ENCODE measurements at places on chromosomes 7 and 10.
A peak's percentile ranks its signal among the peaks of the same experiment; 100 is the strongest.

GRCh38 chr7:120654241-120654640, 203.7 kb downstream of the TSPAN12 start:
- no peak for DNase-seq

DNA sequence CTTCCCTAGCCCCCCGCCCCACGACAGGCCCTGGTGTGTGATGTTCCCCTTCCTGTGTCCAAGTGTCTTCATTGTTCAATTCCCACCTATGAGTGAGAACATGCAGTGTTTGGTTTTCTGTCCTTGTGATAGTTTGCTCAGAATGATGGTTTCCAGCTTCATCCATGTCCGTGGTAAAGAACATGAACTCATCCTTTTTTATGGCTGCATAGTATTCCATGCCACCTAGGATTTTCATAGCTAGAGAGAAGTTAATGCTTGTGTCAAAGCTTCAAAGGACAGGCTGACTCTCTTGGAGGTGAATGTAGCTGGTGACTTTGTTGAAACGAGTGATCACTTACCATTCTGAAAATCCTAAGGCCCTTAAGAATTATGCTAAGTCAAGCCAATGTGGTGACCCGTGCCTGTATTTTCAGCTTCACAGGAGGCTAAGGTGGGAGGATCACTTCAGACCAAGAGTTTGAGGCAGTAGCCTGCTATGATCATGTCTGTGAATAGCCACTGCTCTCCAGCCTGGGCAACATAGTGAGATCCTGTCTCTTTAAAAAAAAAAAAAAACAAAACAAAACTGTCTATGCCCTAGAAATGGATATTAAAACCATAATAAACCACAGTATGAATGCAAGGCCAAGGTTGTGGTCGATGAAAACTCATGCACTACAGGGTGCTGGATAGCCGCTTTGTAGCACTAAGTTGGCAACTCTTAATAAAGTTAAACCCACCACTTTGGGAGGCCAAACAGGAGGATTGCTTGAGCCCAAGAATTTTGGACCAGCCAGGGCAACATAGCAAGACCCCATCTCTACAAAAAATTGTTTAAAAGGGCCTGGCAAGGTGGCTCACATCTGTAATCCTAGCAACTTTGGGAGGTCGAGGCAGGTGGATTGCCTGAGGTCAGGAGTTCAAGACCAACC, 52.0 kb downstream of the CUL1 start:
- no peak for DNase-seq

DNA sequence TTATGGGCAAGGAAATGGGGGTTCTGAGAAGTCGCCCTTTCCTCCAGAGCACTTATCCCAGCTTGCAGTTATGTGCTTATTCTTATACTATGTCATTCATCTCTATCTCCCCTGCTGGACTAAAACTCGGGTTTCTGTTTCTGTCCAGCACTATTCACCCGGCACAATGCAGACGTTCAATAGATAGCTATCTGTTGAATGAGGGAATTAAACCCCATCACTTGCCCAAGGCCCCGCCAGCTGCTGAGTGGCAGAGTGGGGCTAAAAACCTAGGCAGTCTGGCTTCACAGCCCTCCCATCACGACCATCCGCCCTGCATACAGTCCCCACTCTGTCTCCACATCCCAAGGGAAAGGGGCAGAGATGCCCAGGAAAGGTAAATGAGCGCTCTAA, 5.4 kb downstream of the SLIT1 start:
- DNase-seq: no peak

GRCh38 chr7:139532636-139533155, 9.2 kb downstream of the CLEC2L start:
- no peak for DNase-seq

DNA sequence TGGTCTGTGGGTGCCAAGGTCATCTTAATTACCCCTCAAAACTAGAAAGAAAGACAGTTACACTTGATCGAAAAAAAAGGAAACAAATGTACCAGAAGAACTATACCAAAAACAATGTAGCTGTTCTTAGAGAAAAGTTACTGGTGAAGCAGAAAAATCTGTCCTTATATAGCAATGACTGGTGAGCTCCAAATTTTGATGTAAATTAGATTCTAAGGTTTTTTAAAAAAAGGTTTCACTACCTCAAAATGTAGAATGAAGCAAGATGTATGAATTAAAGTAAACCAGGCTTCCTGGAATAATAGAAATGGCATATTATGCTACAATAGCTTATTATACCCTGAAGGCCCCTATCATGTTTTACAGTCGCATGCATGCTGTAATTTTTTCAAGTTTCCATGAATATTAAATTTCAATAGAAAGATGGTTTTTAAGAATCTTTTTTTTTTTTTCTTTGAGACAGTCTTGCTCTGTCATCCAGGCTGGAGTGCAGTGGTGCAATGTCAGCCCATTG, 28.4 kb upstream of the FKBP9 start:
- no peak for DNase-seq

DNA sequence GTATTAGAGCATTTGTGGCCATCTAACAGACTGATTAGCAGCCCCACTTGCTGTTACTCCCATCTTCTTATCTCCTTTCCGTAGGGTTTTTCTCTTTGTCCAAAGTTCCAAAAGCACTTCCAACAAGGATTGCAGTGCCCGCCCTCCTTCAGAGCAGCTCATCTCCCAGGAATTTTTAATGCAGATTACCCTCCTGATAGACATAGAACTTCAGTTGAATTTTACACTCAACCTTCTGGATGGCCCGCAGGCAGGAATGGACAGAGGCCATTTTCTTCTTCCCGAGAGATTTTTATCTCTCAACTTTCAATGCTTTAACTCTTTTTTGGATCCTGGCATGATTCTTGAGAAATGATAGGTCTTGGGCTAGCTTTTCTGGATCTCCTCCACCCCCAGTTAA, 23.3 kb downstream of the PRKG1 start:
- DNase-seq: no peak

DNA sequence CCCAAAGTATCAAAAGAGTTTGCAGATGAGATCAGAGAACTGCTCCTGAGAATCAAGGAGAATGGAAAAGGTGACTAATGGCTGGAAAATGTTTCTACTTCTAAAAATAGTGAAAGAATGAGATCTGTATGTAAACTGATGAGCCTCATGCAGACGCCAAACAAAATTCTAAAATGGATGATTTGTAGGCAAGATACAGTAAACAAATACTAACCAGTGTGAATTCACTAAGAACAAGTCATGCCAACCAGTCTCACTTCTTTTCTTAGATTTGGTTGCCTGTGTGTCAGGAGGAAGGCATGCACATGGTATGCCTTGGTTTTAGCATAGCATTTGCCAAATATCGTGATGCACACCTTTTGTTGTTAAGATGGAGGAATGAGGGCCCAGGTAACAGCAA, 94.9 kb upstream of the PIK3CG start:
- no peak for DNase-seq

GRCh38 chr7:66627881-66628360, 760 bp upstream of the KCTD7 start:
- no peak for DNase-seq

- no peak for DNase-seq
Observed at GRCh38 chr10:11201911-11202310, 184.2 kb downstream of the CELF2 start.

GRCh38 chr10:48456808-48457761, 147.8 kb downstream of the ARHGAP22 start:
- no peak for DNase-seq

GRCh38 chr7:95922191-95922590, 149.8 kb downstream of the DYNC1I1 start:
- DNase-seq: no peak

- no peak for DNase-seq
Observed at GRCh38 chr10:112539340-112539739, 92.3 kb downstream of the VTI1A start.

DNA sequence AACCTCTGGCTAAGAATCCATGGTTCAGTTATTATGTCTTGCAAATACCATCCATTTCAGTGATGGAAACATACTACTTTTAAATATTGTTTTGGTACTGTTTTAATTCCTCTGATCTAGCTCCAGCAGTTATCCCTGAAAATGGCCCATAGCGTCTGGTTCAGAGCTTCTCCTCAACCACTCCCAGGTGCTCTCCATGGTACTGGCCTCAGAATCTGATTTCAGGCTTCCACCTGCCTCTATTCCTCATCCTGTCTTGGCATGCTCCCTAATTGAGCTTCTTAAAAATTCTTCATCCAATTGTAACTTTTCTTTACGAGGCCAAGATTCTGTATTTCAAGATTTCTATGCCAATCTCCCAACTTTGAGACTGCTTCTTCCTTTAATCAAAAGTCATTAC, 236.3 kb downstream of the HTR7 start:
- no peak for DNase-seq

GRCh38 chr7:158251061-158251965, 336.3 kb downstream of the PTPRN2 start:
- DNase-seq: no peak

DNA sequence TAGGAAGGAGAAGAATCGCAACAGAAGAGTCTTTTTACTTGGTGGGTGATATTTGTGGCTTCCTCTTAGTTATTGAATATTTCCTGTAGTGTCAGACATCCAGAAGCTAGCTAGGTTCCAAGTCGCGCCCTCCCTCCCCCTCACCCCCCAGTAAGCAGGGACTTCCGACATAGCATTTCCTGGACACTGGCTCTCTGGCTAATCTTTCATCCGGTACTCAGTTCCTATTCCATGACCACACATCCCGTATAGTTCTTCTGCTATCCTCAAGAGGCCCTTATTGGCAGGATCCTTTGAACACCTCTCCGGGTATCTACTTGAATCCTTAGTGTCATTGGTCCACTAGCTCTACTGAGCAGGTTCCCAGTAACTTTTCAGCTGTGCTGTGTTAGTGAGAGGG, 167.8 kb downstream of the HDAC9 start:
- no peak for DNase-seq

- no peak for DNase-seq
Observed at GRCh38 chr7:132509643-132510042, 66.6 kb downstream of the PLXNA4 start.

DNA sequence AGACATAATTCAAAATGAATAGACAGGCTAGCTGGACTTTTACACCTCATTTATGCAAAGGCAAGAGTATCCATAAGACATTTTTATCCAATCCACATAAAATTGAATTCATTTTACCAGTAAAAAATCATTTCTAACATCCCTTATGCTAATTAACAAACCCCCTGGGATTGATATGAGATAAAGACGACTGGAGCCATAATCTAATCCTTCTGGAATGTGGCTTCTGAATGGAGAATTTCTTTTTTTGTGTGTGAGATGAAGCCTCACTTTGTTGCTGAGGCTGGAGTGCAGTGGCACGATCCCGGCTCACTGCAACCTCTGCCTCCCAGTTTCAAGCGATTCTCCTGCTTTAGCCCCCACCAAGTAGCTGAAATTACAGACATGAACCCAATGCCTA, 90.4 kb downstream of the AKR1D1 start:
- no peak for DNase-seq

DNA sequence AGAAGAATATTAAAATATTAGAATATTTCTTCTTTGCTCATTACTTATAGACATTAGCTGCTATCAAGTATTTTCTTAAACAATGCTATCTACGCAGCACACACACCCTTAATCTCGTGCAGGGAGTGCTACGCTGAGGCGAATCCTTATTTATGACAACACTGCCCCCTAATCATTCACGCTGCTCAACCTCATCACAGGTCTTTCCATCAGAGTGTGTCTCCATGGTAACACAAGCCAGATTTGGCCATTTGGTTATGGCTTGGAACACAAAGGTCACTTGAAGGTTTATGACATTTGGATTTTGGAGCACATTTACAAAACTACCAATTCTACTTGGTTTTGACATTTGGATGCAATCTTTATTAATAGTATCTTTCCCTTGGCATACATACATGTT, 45.4 kb upstream of the MYO3A start:
- DNase-seq: no peak

GRCh38 chr10:111516144-111516543, 439.3 kb downstream of the ADRA2A start:
- DNase-seq: no peak

DNA sequence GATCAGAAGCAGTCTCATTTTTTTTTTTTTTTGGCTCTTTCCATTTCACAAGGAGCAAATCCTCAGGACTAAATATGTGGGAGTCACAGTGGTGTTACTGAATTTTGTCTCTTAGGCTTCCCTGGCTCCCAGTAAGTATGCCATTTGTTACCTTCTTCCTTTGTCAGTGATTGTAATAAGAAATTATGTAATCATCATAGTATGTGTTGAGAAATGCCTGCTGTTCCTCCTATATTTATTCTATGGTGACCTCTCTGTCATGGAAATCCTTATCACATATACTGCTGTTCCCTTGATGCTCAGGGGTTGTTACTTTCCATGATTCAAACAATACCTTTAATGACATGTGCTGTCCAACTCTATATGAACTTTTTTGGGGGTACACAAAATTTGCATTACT, 4.8 kb upstream of the OR9A4 start:
- no peak for DNase-seq

DNA sequence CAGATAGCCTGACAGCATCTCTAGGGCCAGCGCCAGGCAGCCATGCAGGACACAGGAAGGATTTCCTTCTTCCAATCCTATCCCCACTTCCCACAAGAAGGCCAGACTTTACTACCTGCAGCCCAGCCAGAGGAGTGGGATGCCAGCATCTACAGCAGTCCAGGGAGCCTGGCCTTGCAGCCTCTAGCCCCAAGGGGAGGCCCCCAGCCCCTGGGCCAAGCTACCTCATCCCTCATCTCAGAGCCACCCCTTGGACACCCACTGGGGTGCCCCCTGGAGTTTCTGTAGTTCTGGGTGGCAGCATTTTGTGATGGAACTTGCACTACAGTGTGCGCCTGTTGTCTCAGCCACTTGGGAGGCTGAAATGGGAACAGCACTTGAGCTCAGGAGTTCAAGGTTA, 170.8 kb upstream of the PODXL start:
- DNase-seq: no peak

DNA sequence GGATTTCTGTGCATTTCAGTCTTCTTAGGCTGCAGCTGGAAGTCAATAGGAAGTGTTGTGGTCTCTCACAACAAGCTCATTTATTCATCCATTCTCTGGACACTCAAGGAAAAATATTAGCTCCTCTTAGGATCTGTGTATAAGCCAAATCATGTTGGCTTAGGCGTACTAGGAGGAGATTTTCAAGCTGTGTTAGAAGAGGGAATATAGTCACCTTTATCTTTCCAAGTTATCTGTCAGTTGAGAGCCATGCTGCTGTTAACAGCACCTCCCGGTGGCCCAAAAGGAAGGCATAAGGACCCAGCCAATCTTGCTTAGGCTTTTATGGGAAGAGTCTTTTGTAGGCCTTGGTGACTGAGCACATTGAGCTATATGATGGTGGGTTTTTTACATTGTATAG, 220.0 kb downstream of the LRMDA start:
- no peak for DNase-seq

- no peak for DNase-seq
Observed at GRCh38 chr7:96689414-96689813, 20.2 kb downstream of the SEM1 start.

- DNase-seq: no peak
Observed at GRCh38 chr10:6146013-6146785, 56.5 kb upstream of the PFKFB3 start.

DNA sequence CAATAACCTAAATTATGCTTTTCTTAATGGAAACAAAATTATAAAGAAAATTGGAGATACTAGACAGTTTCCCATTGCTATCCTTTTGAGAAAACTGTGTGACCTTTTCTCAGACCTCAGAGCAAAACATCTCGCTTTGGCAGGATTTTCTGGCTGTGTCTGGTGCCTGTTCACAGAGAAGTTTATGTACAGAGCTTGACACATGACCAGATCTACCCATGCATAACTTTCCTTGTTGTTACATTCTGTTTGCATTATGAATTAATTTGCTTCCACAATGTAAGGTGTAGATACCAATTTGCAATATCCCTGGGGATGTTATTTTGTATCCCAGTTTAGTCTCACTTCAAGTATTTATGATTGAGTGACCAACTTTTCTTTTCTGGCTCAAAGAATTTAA, 565.0 kb downstream of the XPNPEP1 start:
- no peak for DNase-seq

GRCh38 chr10:9898633-9899395, 1118.9 kb upstream of the CELF2 start:
- DNase-seq: peak; percentile 3
